Activated naive CD4-positive, alpha-beta T cell treated with anti-CD3 and anti-CD28 coated beads for 36 hours (primary cell): ENCODE measurements at places on chromosomes 3 and 15. TPM values are rescaled to one million over a fixed set of nuclear protein-coding genes. Genes with fewer than 3 reads are reported as not detected.

DNA sequence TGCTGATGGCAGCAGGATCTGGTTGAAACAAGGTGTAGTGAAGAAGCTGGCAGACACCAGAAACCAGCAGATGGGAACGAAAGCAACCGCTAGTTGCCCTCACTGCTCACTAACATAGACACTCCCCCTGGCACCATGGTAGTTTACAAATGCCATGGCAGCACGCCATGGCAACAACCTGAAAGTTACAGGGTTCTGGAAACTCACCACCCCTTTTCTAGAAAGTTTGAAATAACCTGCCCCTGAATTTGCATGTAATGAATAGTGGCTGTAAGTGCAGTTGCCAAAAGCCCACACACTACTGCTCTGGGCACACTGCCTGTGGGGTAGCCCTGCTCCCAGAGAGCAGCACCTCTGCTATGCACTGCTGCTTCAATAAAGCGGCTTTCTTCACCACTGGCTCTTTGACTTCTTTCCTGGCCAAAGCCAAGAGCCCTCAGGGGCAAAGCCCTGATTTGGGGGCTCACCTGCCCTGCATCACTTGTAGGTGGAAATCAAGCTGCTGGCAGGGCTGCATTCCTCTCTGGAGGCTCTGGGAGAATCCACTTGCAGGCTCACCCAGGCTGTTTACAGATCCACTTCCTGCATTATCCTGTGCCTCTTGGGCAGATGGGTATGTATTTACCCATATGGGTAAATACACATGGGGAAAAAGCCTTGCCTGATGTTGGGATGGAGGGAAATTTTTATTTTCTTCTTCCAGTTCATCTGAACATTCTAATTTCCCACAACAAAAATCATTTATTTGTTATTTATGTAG lies 2.0 kb upstream of the GP9 start:
- H3K4me1 ChIP-seq = peaks cover 12% of the 10 kb centered on the region
- no peaks in the 10 kb centered on the region for H3K27me3 ChIP-seq
- H3K27ac ChIP-seq = no peak overlapping the region
- DNase-seq = peak; percentile 17

Gene RYR3
- total RNA-seq = not detected

DNA sequence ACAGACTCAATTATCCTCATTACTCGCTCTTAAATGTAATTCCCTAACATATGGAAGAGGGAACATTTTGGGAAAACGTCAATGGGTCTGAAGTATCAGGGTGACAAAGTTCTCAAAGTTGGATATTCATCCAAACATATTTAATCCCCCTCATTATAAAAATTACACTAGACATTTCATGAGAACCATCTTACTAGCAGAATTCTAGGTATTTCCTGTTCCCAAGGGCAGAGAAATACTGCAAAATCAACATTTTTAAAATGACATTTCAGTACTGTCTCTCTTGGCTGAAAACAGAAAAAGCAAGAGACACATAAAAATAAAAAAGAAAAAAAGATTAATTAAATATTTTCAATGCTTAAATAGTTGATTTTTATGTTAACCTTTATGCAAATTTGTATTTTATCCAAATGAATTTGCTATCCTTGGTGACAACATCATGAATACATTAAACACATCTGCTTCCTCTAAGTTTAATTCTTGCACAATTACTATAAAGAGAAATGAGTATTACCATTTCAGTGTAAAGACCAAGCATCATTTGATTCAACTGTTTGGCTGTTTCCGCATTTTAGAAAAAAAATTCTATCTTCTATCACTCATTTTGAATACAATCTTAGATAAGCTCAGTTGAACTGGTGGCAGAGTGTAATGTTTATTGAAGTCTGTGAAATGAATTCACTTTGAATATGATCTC lies 114.8 kb upstream of the COL8A1 start:
- H3K4me1 ChIP-seq = no peaks in the 10 kb centered on the region
- no peaks in the 10 kb centered on the region for H3K36me3 ChIP-seq
- no peak for DNase-seq
- H3K27ac ChIP-seq = no peak overlapping the region
- no peak overlapping the region for H3K4me3 ChIP-seq
- H3K27me3 ChIP-seq = no peaks in the 10 kb centered on the region

- H3K27me3 ChIP-seq = no peaks in the 10 kb centered on the region
- H3K36me3 ChIP-seq = peaks cover 31% of the 10 kb centered on the region
- no peak for DNase-seq
- H3K27ac ChIP-seq = no peak overlapping the region
- no peaks in the 10 kb centered on the region for H3K4me1 ChIP-seq
- no peak overlapping the region for H3K4me3 ChIP-seq
Observed at GRCh38 chr3:132457286-132457685, 40.0 kb downstream of the DNAJC13 start.

DNA sequence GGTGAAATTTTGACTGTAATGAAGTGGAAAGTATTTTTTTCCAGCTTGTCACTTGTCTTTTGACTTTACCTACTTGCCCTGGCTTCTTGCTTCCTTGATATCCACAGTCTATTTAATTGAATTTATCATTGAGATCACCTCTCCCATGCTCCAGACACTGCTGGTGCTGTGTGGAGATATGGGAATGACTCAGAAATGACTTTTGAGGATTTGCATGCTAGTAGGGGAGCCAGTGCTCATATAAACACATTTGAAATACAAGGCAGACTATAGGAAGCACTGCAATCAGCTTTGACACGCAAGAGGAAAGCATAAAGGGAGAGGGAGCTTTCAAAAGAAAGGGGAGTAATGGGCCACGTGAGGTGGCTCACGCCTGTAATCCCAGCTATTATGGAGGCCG lies 7.3 kb upstream of the TRPM1 start:
- H3K27ac ChIP-seq = no peak overlapping the region
- H3K36me3 ChIP-seq = no peaks in the 10 kb centered on the region
- H3K27me3 ChIP-seq = peaks cover 1% of the 10 kb centered on the region
- DNase-seq = no peak
- H3K4me3 ChIP-seq = no peak overlapping the region

- no peak overlapping the region for H3K4me3 ChIP-seq
- no peak overlapping the region for H3K27ac ChIP-seq
- no peaks in the 10 kb centered on the region for H3K27me3 ChIP-seq
- no peaks in the 10 kb centered on the region for H3K36me3 ChIP-seq
Observed at GRCh38 chr3:177618873-177619733, 421.8 kb upstream of the TBL1XR1 start.

GRCh38 chr3:41208507-41209220 lies 9.4 kb downstream of the CTNNB1 start:
- no peak for DNase-seq
- peaks cover 82% of the 10 kb centered on the region for H3K4me1 ChIP-seq
- H3K4me3 ChIP-seq = no peak overlapping the region
- H3K27ac ChIP-seq = no peak overlapping the region
- H3K36me3 ChIP-seq = peaks cover 16% of the 10 kb centered on the region
